ENCODE measurements at places on chromosomes 2 and 18.
A peak's percentile ranks its signal among the peaks of the same experiment; 100 is the strongest.

- peak; percentile 26 for DNase-seq
Measured at GRCh38 chr2:26922405-26923188, 47.8 kb upstream of the MAPRE3 start.

DNA sequence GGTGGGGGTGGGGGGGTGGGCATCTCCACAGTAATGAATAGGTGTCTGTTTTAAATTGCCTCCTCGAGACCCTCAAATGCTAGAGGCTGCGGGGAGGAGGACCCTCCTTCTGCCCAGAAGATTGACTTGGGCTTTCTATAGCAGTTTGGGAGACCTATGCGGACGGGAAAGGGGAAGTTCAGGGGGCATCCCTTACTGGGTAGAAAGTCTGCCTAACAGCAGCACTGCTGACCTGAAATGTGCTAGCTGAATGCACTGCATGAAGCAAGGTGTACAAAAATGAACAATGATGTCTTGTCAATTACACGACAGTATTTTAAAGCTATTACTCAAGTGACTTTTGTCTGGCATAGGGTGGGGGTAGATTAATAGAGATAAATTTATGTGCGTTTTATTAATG lies 2.5 kb downstream of the DCC start:
- no peak for DNase-seq

DNA sequence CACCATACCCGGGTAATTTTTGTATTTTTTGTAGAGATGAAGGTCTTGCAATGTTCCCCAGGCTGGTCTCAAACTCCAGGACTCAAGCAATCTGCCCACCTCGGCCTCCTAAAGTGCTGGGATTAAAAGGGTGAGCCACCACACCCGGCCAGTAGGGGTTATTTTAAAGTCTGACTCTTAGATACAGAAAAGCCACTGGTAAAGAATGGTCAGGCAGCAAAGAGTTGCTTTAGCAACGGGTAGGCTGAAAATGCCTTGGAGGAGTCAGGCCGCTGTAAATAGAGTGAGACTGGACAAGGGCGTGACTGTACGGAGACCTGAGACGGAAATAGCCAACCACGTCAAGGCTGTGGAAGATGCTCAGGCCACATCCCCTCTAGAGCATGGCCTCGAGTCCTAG lies 54.2 kb downstream of the ACKR3 start:
- no peak for DNase-seq

DNA sequence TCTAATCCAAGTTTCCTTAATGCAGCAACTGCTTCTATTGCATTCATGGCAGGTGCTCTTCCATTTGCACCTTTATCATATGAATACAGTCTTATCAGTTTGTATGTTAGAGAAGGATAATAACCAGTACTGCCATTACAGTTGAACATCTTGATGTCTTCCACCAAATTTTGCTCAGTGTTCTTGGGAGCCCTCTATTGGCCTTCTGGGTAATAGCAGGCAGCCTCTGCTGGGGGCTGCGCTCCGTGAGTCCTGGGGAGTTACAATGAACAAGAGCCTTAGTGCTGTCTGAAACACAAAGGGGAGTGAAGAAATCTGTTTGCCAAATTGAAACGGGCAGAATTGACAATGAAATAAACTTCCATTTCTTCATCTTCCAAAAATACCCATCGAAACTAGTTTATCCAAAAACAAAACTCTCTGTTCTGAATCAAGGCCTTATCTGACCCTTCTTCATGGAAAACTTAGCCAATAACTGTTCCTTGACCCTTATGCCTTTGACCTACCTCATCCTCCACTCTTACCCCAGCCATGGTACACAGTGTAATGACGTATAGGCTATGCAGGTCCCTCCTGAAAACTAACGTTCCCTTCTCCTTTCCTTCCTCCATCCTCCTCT lies 79.9 kb downstream of the ALK start:
- DNase-seq, result peak; percentile 31

- DNase-seq, result peak; percentile 3
Measured at GRCh38 chr2:95539836-95540235, 52.0 kb upstream of the TRIM43 start.

- DNase-seq, result no peak
Measured at GRCh38 chr2:120783371-120783791, 47.7 kb downstream of the GLI2 start.

GRCh38 chr2:239399921-239400595 lies 762 bp downstream of the HDAC4 start:
- no peak for DNase-seq

GRCh38 chr2:184304006-184304405 lies 294.3 kb upstream of the ZNF804A start:
- no peak for DNase-seq

- DNase-seq, result no peak
Measured at GRCh38 chr2:857937-858336, 92.7 kb upstream of the SNTG2 start.

DNA sequence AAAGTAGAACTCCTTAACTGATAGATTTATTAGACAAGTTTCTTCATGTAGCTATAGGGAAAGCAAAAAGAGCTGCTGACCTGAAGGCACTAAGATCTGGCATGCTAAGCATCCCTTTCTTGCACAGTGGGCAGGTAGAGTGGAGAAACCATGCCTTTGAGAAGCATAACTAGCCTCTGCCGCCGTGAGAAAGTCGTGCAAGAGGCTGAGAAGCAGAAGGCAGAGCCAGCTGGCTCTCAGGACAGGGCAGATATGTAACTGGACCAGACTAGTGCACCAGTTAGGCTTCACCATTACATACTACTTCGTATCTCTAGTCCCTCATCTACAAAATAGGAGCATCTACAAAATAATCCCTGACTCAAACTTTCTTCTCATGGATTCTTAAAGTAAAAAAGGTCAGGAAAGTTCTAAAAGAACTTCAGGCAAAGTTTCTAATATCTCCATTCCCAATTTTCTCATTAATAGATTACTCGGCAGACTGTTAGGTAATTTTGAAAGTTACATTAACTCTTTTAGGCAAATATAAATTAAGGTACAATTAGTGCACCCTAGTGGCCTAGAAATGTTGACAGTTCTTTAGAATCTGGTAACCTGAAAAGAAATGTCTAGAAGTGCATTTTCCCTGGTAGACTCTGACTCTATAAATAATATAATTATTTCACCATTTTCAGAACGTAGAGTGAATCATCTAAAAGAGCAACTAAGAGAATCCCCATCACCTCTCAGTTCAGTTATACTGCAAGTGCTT lies 10.3 kb downstream of the ERBB4 start:
- no peak for DNase-seq

- no peak for DNase-seq
Measured at GRCh38 chr2:172333235-172333977, 94.0 kb upstream of the ITGA6 start.

Measured in CD4-positive, alpha-beta T cell treated with Interleukin-17A for 1 hour (primary cell).